Body of pancreas (tissue), 4 donors: ENCODE measurements at places on chromosomes 4 and X. TPM values are rescaled to one million over a fixed set of nuclear protein-coding genes. Genes with fewer than 3 reads are reported as not detected.
A peak's percentile ranks its signal among the peaks of the same experiment; 100 is the strongest.

GRCh38 chr4:184583738-184584502, 65.3 kb downstream of the CASP3 start:
- DNase-seq, result no peak

GRCh38 chr4:72791054-72791453, 222.0 kb upstream of the ADAMTS3 start:
- no peak for DNase-seq

- DNase-seq, result no peak
Measured at GRCh38 chr4:37549041-37549440, 137.1 kb downstream of the RELL1 start.

DNA sequence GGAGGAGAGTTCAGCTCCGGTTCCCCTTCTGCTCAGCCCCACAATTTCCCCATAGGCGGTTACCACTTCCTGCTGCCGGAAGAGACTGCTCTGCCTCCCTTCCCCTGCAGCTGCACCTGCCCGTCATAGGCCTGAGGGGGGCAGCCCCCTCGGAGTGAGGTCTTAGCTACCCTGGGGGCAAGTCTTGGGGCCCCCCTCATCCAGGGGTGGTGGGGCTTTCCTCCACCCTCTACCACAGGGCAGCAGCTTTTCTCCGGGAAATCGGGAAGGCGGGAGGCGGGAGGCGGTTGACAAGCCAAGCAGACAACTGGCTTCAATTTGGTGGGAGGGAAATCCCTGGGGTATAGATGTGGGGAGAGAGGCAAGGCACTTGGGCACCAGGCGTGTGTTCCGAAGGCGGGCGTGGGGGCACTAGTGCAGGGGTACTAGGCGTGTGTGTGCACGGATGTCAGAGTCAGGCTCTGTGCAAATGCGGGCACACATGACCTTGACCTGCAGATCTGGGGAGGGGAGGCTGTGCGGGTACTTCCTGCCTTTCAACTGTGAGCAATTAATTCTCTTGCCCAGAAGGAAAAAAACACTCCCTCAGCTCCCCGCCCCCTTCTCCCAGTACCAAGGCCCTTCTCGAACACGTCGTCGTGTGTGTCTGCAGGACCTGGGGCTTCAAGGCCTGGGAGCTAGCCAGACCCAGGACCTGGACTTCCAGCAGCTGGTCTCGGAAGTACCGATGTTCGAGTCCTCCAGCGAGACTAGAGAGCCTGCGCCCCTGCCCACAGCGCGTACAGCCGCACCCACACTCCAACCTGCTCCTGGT, 1.0 kb upstream of the ARHGAP4 start:
- DNase-seq, result peak; percentile 62

DNA sequence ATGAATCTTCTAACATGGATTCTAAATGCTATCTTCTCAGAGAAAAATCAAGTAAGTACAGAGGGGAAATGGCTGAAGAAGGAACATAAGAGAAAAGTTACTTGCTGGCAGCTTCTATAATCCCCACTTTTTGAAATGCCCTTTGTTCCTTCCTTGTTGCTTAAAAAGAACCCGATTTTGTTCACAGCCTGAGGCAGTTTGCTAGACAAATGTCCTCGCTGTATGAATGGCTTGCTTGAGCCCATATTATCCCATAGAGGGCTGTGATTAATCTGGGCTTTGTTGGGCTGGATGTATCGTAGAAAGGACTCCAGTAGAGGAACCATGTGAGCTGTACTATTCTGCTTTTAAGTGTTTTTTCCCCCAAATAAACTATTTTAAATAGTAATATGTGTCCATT, 134.3 kb upstream of the FGF13 start:
- DNase-seq, result no peak

DNA sequence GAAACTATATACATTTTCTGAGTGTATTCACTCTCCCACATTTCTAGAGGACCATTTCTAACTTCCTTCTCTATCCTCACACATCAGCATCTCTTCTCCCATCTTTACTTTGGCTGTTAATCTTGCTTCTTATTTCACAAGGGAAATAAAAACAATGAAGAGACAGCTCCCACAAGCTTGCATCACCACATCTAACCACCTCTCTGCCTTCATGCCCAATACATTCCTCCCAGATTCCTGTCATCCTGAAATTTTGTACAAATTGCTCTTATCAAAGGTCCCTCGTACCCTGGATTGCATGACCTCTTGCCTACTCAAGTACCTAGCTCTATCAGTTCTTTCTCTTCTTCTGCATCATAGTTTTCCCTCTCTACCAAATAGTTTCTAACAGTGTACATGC, 215.2 kb downstream of the ANTXR2 start:
- DNase-seq, result no peak

DNA sequence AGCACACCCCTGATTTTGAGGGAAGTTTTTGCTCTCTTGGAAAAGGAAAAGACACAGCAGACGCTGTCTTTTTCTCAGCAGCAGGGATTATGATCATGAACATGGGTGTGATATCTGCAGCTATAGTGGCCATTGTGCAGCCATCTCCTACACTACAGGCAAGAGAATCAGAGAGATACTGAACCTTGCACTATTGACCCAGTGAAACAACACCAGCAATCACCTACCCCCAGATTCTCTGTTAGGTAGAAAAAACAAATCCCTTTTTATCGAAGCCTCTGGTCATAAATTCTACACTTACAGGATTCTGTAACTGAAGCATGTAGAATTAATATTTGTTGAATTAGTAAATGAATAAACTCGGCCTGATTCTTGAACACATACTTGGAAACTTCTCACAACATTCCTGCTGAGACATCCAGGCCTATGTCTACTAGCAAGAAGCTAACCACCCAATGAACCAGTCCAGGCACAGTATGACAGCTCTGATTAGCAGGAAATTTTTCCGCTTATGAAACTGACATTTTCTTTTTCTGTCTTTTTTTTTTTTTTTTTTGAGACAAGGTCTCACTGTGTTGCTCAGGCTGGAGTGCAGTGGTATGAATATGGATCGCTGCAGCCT, 5.0 kb upstream of the AFAP1 start:
- DNase-seq, result no peak

GRCh38 chr4:182549356-182549755, 306.2 kb downstream of the TENM3 start:
- no peak for DNase-seq

GRCh38 chr4:184039963-184040383, 134.9 kb downstream of the STOX2 start:
- DNase-seq, result no peak

DNA sequence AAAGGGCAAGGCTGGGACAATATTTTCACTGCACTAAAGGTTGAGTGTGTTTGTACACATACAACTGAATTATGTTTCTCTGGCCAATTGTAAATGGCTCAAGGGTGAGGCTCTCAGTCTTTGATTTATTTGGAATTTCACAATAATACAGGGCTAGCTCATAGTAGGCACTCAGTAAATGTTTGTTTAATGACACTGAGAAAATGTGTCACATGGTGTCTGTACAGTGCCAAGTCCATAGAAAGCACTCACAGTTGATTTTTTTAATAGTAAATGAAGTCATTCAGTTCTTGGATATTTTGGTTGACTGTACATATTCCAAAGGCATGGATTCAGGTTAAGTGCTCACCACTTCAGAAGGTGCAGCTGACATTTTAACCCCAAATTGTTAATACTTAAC, 176.4 kb downstream of the IL1RAPL2 start:
- DNase-seq, result no peak

GRCh38 chrX:40109288-40110008, 11.7 kb upstream of the BCOR start:
- peak; percentile 77 for DNase-seq

DNA sequence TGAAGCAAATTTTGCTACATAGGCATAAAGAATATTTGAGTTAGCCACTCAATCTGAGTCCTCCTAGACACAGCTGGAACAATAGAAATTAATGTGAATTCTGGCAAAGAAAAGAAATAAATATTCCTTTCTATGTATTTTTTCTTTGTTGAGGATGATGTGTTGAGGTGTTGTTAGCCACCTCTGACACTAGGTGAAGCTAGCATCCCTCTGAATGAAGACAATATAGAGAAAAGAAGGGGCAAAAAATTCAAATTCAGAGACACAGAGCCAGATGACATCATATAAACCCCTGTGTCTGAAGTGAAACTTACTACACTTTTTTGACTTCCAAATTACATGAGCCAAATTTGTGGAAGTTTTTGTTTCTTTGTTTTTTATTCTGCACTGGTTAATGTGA, 34.6 kb upstream of the TMPRSS11D start:
- DNase-seq, result no peak

- no peak for DNase-seq
Measured at GRCh38 chr4:57119054-57119651, 9.0 kb upstream of the IGFBP7 start.

GRCh38 chr4:177393236-177393635, 49.0 kb downstream of the AGA start:
- no peak for DNase-seq

DNA sequence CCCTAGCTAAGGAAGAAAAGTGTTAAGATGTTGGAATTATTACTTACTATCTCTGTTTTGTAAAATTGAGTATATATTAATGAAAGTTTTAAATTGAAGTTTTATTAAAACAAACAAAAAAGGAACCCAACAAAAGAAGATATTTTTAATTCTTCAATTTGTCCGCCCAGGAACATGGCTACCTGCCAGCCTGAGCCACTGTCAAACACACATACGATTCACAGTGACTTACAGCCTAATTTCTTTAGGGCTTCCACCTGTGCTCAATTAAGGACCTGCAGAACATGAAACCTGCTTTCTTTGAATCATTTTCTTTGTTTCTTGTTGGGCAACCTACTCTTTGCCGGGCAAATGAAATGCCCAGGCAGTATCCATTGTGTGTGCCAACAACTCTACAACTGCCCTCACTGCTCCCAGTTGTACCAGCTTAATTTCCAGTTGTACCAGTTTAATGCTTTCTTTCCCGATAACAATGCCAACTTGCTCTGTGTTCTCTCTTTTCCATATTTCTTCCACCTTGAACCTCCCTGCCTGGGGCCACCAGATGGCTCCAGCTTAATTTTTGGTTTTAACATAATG, 181.7 kb downstream of the GBA3 start:
- DNase-seq, result no peak

GRCh38 chr4:32884198-32884597, 2164.0 kb downstream of the PCDH7 start:
- no peak for DNase-seq

DNA sequence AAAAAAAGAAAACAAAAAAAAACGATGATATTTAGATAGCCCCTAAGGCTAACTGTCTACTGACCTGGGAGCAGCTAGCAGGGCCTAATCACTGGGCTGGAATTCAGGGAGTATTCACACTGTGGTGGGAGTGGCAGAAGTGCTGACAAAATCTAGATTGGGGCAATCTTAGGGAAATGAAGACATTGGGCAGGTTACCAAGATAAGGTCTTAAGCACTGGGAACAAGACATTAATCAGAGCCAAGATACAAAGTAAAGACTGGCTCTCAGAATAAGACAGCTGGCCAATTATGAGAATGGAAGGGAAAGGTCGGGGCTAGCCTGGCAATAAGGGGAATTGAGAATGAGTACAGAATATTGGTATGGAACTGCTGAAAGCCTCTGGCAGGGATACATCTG, 100.2 kb upstream of the GRIA3 start:
- DNase-seq, result no peak

- DNase-seq, result peak; percentile 13
Measured at GRCh38 chr4:185508181-185508580, 27.1 kb downstream of the PDLIM3 start.

DNA sequence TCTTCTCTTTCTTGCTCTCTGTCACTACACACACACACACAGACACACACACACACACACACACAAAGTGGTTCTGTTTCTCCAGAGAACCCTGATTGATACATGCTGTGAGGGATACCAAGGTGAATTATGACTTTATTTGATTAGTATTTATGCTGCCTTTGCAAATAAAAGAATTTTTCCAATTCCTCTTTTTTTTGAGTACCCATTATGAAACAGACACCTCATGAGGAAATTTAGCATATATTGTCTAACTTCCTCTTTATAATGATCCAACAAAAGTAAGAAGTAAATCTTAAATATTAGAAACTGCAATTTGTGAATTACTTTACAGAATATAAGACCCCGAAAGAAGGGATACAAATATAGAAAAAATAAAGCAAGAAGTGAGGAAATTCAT, 14.3 kb upstream of the RAB28 start:
- no peak for DNase-seq

DNA sequence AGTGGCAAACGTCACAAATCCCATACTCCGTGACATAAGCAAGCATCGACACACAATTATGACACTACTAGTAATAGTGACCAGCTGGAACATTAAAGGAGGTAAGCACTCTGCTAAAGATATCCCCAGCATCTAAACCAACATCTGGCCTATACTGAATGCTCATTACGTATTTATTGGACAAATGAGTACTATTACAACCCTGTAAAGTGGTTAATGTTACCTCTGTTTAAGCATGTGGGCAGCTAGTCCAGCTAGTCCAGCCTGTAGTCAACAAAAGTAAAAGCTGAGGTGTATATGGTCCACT, 419 bp upstream of the RPGR start:
- DNase-seq, result no peak

DNA sequence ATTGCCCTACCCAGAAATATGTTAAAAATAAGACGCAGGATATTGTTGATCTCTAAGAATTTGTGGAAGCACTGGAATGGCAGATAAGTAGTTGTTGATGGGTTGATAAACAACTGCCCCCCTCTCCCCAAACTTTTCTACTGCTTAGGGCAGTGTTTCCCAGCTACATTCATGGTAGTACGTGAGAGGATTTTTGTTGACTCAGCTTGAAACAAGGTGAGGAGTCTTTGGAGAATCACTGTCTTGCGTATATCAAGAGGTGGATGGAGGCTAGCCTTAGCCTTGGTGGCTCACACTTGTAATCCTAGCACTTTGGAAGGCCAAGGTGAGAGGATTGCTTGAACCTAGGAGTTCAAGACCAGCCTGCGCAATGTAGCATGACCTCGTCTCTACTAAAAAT, 5.7 kb downstream of the ENOPH1 start:
- DNase-seq, result no peak

- DNase-seq, result no peak
Measured at GRCh38 chr4:113635739-113636437, 125.7 kb downstream of the CAMK2D start.

GRCh38 chr4:22483551-22483981, 32.3 kb downstream of the ADGRA3 start:
- no peak for DNase-seq

- no peak for DNase-seq
Measured at GRCh38 chrX:50448565-50448964, 22.1 kb downstream of the DGKK start.

GRCh38 chr4:100184787-100185186, 5.5 kb downstream of the DDIT4L start:
- DNase-seq, result no peak

DNA sequence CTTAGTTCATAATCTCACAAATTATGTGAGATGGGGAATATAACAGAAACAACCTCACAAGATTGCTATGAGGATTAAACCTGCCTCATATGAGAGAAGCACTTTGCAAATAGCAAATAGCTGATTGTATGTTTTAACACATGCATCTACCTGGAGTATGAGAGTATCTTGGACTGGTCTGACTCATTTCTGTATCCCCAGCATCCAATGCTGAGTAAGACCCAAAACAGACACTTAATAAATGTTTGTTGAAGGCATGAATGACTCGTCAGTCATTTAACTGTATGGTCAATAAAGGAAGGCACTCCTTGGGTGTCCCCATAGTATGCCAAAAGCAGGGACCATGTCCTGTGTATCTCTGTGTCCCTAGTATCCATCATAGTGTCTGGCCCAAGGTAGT, 350.9 kb upstream of the F9 start:
- no peak for DNase-seq

Gene VGLL1
- 1.0 TPM for total RNA-seq

Gene ZNF827
- total RNA-seq, result 13.8 TPM

Gene CT45A2
- not detected for total RNA-seq

Gene PPBP
- not detected for total RNA-seq

Gene TDO2
- not detected for total RNA-seq

Gene GUCY1B1
- total RNA-seq, result 11.9 TPM

Gene ADH6
- total RNA-seq, result not detected

Gene DUSP21
- not detected for total RNA-seq

Gene ADH1A
- total RNA-seq, result not detected

Gene RAI2
- total RNA-seq, result 4.9 TPM
